ENCODE measurements at places on chromosomes 12 and 14.

- DNase-seq, result no peak
Observed at GRCh38 chr12:76649099-76649498, 89.5 kb upstream of the OSBPL8 start.

DNA sequence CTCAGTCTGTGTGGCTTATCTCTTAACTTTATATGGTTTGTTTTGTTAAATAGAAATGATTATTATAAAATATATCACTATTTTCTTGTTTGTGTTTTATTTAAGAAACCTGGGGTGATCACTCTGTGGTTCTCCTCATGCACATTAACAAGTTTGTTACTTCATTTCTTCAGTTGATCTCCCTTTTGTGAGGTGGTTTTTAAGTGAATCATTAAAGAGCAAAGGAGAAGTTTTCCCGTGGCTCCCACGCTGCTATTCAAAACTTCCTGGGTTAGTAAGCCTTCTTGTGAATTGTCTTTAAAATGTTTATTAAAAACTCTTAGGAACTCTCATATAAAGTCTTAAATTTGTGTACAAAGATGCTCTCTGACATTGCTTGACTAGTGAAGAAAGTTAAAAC is 11.8 kb downstream of the ADIPOR2 start:
- DNase-seq, result no peak

GRCh38 chr14:71021347-71022011 is 114.2 kb downstream of the PCNX1 start:
- no peak for DNase-seq

DNA sequence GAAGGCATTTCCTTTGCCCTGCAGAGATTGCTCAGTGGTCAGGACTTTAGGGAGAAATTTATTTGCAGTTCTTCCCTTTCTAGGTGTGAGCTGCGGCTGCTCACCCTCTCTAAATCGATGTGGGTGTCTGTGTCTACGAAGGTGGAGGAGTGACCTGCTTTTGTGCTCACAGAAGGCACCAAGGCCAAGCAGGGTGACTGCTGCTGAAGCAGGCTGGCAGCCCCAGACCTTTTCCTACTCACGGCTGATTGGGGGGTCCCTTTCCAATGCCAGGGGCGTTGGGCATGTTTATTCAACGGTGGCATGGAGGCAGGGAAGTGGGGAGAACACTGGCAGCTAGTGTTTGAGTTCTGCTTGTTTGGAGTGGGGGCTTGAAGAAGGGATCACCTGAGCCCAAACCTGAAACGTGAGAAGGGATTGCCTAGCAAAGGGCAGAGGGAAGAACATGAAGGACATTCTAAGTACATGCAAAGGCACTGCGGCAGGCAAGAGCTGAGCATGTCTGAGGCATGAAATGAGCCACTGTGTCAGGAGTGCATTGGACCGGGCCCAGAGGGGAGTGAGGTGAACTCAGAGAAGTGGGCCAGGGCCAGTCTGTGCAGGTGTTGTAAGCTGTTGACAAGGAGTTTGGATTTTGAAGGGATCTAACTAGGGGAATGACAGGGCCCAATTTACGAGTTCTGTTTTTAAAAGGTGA is 56.3 kb downstream of the CACNA1C start:
- DNase-seq, result no peak

- DNase-seq, result no peak
Observed at GRCh38 chr12:19967431-19967830, 400.9 kb upstream of the PDE3A start.

- peak; percentile 66 for DNase-seq
Observed at GRCh38 chr14:65637780-65638179, 225.2 kb downstream of the FUT8 start.

- no peak for DNase-seq
Observed at GRCh38 chr12:123107926-123108681, 42.8 kb downstream of the PITPNM2 start.

DNA sequence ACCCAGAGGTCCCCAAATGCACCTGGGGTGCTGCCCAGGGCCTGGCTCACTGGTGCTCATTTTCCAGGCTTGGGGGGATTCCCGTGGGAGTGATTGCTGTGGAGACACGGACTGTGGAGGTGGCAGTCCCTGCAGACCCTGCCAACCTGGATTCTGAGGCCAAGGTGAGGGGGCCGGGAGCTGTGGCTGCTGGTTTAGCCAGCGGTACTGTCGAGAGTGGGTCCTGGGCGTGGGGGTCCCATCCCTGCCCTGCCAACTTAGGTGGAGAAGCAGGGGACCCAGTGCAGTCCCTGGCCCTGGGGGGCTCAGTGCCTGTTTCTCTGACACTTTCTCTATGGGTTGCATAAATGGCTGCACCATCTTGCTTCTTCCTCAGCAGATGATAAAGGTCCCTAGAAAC is 50.9 kb downstream of the FOXN4 start:
- no peak for DNase-seq

GRCh38 chr12:22264380-22264779 is 70.1 kb downstream of the ST8SIA1 start:
- DNase-seq, result no peak

- peak; percentile 26 for DNase-seq
Observed at GRCh38 chr14:63632932-63633514, 8.6 kb downstream of the WDR89 start.

GRCh38 chr12:5178571-5178970 is 134.9 kb downstream of the KCNA5 start:
- no peak for DNase-seq

DNA sequence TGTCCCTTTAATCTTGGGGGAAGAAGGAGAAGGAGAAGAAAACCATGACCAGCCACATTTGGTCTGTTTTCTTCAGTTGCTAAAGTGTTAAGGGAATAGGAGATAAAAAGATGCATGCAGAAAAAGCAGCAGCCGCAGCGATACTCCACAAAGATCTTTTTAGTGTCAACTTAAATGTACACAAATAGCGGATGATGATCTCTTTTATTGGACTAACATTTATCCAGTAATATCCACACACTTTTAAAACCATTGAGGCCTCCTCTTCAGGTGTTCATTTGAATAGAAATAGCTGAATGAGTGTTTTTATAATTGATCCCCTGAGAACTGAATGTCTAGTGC is 83.5 kb downstream of the PAPOLA start:
- no peak for DNase-seq

DNA sequence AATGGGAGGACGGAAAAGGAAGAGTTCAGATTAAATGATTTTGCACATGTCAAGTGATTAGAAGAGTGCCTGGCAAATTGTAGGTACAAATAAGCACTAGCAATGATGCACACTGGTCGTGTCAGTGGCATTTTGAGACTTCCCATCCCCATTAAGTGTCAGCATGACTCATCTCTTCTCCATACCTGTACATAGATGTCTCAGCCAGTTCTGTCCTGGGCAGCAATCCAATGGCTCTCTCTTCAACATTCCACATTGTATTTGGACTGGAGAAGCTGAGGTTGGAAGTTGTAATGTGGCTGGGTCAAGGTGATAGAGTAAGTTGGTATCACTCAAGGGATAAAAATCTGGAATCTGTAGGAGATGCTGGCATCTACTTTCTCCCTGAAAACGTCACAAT is 742.7 kb downstream of the VRK1 start:
- no peak for DNase-seq

GRCh38 chr14:87686746-87687145 is 306.2 kb downstream of the GALC start:
- DNase-seq, result no peak

DNA sequence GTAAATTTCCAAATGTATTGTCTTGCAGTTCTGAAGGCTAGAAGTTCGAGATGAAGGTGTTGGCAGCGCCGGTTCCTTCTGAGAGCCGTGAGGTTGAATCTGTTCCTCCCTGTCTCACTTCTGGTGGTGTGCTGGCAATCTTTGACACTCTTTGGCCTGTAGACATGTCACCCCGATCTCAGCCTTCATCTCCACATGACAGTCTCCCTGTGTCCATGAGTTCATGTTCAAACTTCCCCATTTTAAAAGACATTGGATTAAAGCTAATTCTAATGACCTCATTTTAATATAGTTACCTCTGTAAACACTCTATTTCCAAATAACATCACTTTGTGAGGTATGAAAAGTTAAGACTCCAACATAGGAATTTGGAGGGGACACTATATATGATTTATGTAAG is 4.1 kb upstream of the RBM19 start:
- DNase-seq, result no peak

DNA sequence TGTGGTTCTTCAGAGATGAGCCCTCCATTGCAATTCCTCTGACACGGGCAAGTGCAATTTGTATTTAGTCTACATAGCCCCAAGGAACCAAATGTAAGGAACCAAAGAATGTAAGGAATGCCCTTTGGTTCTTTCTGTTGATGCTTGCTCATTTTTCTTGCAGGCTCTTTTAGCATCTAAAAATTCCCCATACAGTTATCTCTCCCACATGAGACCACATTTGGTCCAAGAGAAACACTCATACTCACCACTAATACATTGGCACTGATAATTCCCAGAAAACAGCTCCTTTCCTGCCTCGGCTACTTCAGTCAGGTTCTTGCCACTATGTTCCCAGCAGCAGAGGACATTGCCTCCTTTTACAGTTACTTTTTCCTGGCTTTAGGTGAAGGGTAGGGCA is 332.6 kb downstream of the AEBP2 start:
- no peak for DNase-seq

GRCh38 chr14:65351493-65352194 is 60.9 kb upstream of the FUT8 start:
- peak; percentile 75 for DNase-seq

- DNase-seq, result no peak
Observed at GRCh38 chr12:114809097-114809496, 125.1 kb upstream of the TBX3 start.

GRCh38 chr12:72072592-72073212 is 134.1 kb downstream of the TPH2 start:
- peak; percentile 19 for DNase-seq

- DNase-seq, result no peak
Observed at GRCh38 chr12:11804130-11804529, 154.7 kb downstream of the ETV6 start.

DNA sequence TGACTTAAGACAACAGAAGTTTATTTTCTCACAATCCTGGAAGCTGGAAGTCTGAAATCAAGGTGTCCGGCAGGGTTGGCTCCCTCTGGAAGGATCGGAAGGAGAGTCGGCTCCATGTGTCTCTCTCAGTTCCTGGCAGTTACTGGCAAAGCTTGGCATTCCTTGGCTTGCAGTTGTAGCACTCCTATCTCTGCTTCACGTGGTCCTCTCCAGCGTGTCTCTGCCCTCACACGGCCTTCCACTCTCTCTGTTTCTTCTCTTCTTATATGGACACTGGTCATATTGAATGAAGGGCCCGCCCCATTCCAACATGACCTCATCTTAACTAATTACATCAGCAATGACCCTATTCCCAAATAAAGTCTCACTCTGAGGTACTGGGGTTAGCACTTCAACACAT is 60.1 kb upstream of the TUNAR start:
- no peak for DNase-seq

DNA sequence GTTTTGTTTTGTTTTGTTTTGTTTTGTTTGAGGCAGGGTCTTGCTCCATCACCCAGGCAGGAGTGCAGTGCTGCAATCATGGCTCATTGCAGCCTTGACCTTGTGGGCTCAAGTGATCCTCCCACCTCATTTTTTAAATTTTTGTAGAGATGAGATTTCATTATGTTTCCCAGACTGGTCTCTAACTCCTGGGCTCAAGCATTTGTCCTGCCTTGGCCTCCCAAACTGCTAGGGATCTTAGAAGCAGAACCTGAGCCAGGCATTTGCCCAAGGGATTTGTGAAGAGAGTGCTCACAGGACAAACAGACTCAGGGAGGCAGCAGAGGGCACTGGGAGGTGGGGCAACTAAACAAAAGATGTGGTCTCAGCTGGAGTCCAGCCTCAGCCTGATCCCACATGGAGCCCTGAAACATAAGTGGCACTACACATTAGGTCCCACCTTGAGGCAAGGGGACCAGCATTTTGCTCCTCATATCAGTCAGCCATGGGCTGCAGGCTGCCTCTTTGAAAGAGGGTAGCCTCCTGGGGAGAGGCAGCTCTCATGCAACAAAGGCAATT is 86.2 kb upstream of the CMKLR1 start:
- peak; percentile 60 for DNase-seq

GRCh38 chr12:789852-790563 is 37.6 kb downstream of the WNK1 start:
- peak; percentile 32 for DNase-seq

DNA sequence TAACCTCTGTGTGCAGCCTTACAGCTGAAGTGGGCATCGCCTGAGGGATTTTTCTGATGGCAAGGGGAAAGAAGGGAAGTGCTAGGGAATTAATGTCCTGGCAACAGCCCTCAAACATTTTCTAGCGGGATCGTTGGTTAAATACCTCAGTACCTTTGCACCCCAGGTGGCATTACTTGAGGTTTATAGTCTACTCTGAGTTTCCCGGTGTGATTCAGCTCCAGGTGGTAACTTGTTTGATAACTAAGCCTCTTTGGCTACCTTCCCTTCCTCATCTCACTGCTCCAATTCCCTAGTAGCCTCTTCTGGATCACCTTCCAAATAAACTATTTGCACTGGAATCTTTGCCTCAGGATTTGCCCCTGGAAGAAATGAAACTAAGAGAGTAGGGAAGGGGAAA is 237.0 kb upstream of the SSTR1 start:
- no peak for DNase-seq

GRCh38 chr12:23950210-23950774 is 822 bp upstream of the SOX5 start:
- DNase-seq, result peak; percentile 47

GRCh38 chr14:99246536-99247097 is 25.4 kb downstream of the BCL11B start:
- DNase-seq, result no peak

DNA sequence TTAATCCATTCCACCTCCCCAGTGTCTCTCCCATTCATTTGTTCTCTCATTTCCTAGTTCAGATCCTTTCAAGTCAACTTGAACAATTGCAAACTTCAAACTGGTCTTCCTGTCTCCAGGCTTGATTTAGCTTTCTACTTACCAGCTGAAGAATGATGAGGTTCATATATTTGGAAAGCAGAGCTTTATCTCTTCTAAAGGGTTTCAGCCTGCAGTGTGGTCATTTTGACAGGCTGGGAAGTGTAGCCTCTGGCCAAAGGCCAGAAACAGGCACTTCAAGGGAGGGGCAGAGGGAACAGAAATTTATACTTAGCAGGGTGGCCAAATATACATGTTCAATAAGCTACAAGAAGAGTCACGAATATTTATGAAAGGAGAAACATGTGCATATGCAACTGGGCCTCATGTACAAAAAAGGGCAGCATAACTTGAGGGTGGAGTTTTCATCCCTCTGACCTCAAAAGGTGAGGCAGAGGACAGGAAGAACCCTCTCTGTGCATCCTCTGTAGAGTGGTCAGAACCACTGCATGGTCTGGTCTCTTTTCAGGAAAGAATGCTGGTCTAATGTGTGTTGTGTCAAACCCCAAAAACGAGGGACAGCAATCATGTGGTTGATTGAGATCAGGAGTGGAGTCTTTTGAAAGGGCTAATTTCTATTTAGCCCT is 34.0 kb upstream of the HECTD1 start:
- no peak for DNase-seq

DNA sequence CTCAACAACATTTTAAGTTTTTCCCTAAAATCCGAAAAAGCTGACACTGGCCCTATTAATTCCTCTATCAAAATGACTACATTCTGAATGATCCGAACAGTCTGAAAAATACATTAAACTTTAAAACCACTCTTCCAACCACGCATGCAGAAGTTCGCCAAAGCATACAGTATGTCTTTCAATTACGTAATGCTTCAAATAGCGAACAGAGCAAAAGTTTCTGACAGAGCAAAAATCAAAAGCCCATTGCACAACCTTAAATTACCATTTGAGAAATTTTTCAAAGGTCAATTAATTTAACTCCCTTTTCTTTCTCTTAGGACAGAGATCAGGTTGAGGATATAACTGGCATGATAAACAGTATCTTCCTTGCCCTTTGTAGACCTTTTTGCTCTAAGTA is 33.2 kb downstream of the LRIG3 start:
- no peak for DNase-seq

Data from NCI-H82 (cell line).